ENCODE measurements at places on chromosomes 3 and 15. TPM values are rescaled to one million over a fixed set of nuclear protein-coding genes. Genes with fewer than 3 reads are reported as not detected.

DNA sequence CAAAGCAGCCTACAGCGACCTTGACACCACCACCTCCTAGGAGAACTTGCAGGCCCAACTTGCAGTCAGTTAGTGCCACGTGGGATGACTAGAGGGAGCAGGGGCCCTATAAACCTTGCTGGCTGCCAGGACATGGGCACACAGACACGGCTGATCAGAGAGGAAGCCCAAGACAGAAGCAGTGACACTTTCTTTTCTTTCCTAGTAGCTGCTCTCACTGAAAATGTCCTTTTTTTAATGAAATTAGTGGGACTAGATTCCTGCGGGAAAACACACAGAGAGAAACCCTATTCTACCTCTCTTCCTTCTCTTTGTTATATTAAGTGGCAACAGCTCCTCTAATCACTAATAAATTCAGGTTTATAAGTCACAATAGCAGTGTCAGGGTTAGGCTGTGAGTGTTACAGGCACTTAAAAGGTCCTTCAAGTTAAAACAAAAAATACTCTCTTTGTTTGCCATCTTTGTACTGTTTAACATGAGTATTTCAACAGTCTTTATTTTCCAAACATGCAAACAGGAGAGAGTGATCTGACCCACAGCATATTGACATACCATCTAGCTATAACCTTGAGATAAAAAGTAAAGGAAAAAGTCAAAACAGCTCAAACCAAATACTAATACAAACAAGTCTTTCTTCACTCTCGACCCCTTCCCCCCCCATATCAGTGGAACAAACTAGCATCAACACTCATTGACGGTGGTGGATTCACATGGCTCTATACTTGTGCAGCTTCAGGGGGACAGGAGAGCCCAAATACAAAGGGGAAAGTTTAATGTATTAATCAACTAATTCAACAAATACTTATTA lies 2.1 kb upstream of the TMEM212 start:
- no peak for DNase-seq

GRCh38 chr3:155497930-155498647 lies 204.6 kb upstream of the STRIT1 start:
- DNase-seq, result peak; percentile 6

DNA sequence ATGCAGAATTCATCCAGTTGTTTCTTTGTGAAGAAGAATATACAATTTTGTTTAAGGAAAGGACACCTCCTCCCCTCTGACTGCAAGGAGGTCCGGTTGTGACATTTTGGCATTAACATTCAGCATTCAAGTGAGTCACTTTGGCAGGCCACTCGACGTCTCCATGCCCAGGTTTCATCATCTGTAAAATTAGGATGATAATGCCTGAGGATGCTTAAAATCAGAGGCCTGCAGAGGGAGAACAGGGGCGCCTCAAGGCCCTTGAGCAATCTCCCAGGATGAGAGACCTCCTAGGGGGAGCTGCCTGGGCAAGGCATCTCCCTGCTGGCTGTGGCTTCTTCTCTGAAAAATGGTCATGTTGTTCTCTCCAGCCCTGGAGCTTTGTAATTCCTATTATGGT lies 236.0 kb downstream of the CACNA2D3 start:
- DNase-seq, result no peak

- DNase-seq, result peak; percentile 66
These were observed 140.2 kb downstream of the ITPR1 start for GRCh38 chr3:4633078-4634004.

- DNase-seq, result no peak
These were observed 54.1 kb downstream of the LPP start for GRCh38 chr3:188207941-188208515.

- DNase-seq, result no peak
These were observed 39.9 kb upstream of the TBL1XR1 start for GRCh38 chr3:177237206-177237605.

- DNase-seq, result peak; percentile 87
These were observed 62.5 kb upstream of the LIPC start for GRCh38 chr15:58369261-58369701.

DNA sequence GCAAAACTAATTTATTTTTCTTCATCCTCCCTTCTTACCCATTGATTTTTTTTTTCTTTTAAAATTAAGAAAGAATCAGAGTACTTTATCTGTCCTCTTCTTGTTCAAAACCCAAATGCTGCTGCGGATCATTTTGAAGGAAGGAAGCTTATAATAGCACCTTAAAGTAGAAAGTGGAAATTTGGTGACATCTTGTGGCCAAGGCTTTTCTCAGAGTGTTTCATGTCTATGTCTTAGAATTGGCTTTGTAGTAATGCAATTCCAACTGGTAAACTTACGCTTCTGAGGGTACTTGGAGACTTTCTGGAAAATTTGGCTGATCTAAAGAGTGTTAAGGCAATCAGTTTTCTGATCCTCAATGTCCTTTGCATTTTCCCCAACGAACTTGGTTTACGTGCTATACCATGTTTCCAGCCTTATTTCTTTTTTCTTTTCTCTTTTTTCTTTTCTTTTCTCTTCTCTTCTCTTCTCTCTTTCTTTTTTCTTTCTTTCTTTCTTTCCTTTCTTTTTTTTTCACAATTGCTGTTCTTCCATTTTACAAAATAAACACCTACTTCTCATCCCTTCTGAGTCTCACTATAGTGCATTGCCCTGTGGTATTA lies 30.7 kb downstream of the C3orf38 start:
- peak; percentile 23 for DNase-seq

GRCh38 chr3:113136071-113136470 lies 75.3 kb upstream of the BOC start:
- peak; percentile 63 for DNase-seq

DNA sequence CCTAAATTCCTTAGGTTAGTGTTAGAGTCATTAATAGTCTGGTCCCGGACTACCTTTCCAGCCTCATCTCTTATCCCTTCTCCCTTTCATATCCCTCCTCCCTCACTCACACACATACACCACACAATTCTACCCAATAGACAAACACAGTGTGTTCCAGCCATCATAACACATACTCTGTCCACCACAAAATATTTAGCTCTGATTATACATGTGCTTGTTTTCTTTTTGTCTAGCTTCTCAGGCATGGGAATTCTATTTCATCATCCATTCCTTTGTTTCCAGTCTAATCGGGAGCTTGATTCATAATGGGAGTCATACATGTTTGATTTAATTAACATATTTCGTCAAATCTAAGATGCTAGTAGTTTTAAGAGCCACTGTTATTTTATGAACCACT lies 161.8 kb upstream of the BFSP2 start:
- peak; percentile 74 for DNase-seq

- DNase-seq, result peak; percentile 92
These were observed 37.1 kb upstream of the SLC4A7 start for GRCh38 chr3:27521179-27521871.

DNA sequence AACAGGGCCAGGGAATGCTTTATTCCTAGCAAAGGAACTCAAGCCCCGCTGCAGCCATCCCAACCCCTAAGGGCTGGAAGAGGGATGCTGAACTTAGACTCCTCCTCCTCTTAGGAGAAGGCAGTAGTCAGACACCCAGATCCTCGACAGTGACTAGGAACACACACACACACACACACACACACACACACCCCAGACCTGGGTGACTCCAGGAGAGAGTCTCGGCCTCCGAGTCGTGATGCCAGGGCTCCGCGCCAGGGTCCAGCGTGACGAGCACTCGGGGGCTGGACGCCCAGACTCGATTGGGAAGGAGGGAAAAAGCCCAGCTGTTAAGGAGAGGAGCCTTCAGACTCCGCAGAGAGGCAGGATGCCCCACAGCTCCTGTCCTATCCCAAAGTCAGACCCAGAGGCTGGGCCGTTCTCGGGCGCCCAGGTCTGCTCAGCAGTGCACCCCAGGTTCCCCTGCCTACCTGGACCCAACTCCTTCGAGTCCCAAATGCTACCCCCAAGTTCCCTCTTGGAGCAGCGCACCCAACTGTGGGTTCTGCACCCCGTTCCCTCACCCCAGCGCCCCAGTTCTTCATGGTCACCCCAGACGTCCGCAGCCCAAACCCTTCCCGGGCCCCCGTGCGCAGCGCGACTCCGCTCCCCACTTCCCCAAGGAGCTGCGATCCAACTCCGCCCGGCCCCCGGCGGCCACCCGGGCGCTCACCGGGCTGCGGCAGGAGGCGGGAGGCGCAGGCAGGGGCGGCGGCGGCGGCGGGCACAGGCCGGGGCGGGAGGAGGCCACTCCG lies 421 bp downstream of the BMF start:
- DNase-seq, result peak; percentile 69

MAP1A gene
- 19.3 TPM for polyA plus RNA-seq
